M059J (cell line): ENCODE measurements at places on chromosomes 3 and 15. TPM values are rescaled to one million over a fixed set of nuclear protein-coding genes. Genes with fewer than 3 reads are reported as not detected.

Gene IL5RA
- total RNA-seq, result not detected in 2 replicates

Gene DNAJB8
- total RNA-seq, result not detected in 2 replicates

Gene PCSK6
- not detected in 2 replicates for total RNA-seq

Gene ZFAND6
- total RNA-seq, result 177 and 184 TPM in 2 replicates

Gene C3orf85
- total RNA-seq, result not detected in 2 replicates

Gene WDR53
- total RNA-seq, result 10.4 and 16.2 TPM in 2 replicates

Gene GALNT15
- 2.1 and 7.0 TPM in 2 replicates for total RNA-seq

Gene GOLIM4
- total RNA-seq, result 34.4 and 47.4 TPM in 2 replicates

Gene IGSF10
- 4.3 and 5.1 TPM in 2 replicates for total RNA-seq

Gene ACKR2
- total RNA-seq, result 0.02 TPM in 1 of 2 replicates, not detected in the other

Gene CRYGS
- 0.47 and 0.57 TPM in 2 replicates for total RNA-seq

Gene ABI3BP
- 6.7 and 21.9 TPM in 2 replicates for total RNA-seq

Gene SLC22A14
- total RNA-seq, result not detected in 2 replicates

Gene NUP210
- 3.5 and 8.5 TPM in 2 replicates for total RNA-seq

Gene ASB14
- not detected in 2 replicates for total RNA-seq

Gene DUOXA2
- 0.05 TPM in 1 of 2 replicates, not detected in the other for total RNA-seq

Gene GOLGA6D
- total RNA-seq, result not detected in 2 replicates

Gene OR4M2
- total RNA-seq, result not detected in 2 replicates

Gene SLC2A2
- 0.12 and 0.32 TPM in 2 replicates for total RNA-seq

Gene GANC
- total RNA-seq, result 14.7 and 14.8 TPM in 2 replicates

Gene EBLN2
- 0.54 and 2.1 TPM in 2 replicates for total RNA-seq

Gene GPR27
- total RNA-seq, result not detected in 2 replicates

Gene SNTN
- total RNA-seq, result 0.10 TPM in 1 of 2 replicates, not detected in the other

Gene RHOV
- total RNA-seq, result 0.12 TPM in 1 of 2 replicates, not detected in the other

Gene CDAN1
- 8.5 and 10.2 TPM in 2 replicates for total RNA-seq

Gene POLQ
- total RNA-seq, result 11.7 and 16.9 TPM in 2 replicates

Gene PPM1M
- 1.9 and 4.6 TPM in 2 replicates for total RNA-seq

Gene ITIH4
- 0.02 TPM in 1 of 2 replicates, not detected in the other for total RNA-seq

Gene PIGX
- total RNA-seq, result 57.4 and 77.0 TPM in 2 replicates

Gene ANO10
- total RNA-seq, result 18.7 and 30.6 TPM in 2 replicates

Gene HYAL3
- total RNA-seq, result 1.6 and 3.0 TPM in 2 replicates

Gene EFCC1
- not detected in 2 replicates for total RNA-seq

Gene EHD4
- 21.8 and 28.6 TPM in 2 replicates for total RNA-seq

Gene FRMD5
- 4.1 and 9.7 TPM in 2 replicates for total RNA-seq

Gene CACNA1D
- total RNA-seq, result not detected in 2 replicates

Gene HOMER2
- 5.5 and 7.6 TPM in 2 replicates for total RNA-seq

Gene STRC
- not detected in 2 replicates for total RNA-seq

Gene ZMYND10
- total RNA-seq, result 0.37 and 3.2 TPM in 2 replicates

Gene THRB
- total RNA-seq, result 1.3 and 2.0 TPM in 2 replicates

Gene EHHADH
- 4.5 and 10.4 TPM in 2 replicates for total RNA-seq

Gene PLSCR2
- total RNA-seq, result not detected in 2 replicates

Gene GOLGA6L7
- not detected in 2 replicates for total RNA-seq

Gene COLQ
- total RNA-seq, result 0.12 and 0.27 TPM in 2 replicates

Gene C2CD4A
- total RNA-seq, result 0.05 TPM in 1 of 2 replicates, not detected in the other

Gene GOLGA6A
- not detected in 2 replicates for total RNA-seq

Gene MST1R
- total RNA-seq, result 0.17 and 1.4 TPM in 2 replicates

Gene TTLL13
- total RNA-seq, result 0.42 TPM in 1 of 2 replicates, not detected in the other

Gene KATNBL1
- 27.3 and 45.2 TPM in 2 replicates for total RNA-seq

Gene RTP1
- total RNA-seq, result not detected in 2 replicates

Gene A4GNT
- total RNA-seq, result not detected in 2 replicates

Gene DOCK3
- total RNA-seq, result 0.52 and 1.0 TPM in 2 replicates
